Thymus (tissue), 14 donors: ENCODE measurements at places on chromosomes 6 and 20.
A peak's percentile ranks its signal among the peaks of the same experiment; 100 is the strongest.

DNA sequence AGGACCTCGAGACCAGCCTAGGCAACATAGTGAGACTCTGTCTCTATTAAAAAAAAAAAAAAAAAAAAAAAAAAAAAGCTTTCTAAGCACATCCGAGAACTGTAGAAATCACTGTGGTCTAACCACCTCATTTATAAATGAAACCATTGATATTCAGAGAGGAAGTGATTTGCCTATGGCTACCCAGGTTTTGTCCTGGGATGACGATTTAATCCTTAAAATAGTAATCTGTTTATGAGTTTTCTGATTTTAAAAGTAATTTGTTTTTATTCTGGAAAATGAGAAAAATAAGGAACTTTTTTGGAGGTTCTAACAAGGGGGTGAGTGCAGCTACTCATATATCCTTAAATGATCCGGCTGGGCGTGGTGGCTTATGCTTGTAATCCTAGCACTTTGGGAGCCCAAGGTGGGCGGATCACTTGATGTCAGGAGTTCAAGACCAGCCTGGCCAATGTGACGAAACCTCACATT lies 6.5 kb upstream of the BTN3A2 start:
- DNase-seq: no peak

DNA sequence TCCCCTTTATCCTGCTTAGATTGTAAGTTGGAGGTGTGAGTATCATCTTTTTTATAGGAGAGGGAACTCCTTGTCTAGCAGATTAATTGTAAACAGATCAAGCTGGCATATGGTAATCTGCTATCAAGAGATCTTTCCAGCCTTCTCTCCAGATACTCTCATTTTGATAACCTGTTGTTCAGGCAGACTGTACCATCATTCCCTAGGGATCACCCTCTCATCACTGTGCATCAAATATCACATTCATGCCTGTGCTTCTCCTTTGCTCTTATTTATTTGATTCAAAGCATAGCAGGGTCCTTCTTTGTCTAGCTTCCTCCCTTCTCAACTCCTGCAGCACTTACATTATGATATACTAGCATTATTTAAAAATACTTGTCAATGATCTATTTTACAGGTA lies 73.8 kb downstream of the LRRC1 start:
- no peak for DNase-seq

DNA sequence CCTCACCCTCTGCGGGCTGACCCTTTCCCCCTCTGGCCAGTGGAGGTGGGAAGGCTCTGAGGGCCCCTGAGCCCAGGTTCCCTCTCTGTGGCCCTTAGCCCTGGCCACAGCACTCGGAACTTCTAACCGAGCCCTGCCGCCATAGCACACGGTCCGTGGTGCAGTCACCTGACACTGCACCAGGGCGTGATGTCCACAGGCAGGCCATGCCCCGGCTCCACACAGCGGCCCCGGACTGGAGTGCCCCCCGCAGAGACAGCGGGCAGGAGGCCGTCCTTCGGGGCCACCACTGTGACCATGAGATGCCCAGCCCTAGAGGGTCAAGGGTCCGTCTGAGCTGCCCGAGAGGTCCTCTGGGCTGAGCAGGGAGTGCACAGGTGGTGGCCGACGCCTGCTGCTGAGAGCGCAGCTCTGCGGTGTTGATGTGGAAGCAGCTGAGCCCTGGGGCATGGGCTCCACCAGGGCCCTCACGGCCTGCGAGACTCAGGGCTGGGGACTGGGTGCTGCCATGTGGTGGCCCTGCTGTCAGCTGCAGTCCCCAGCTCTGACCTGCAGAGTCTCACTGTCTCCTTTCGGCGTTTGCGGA lies 11.2 kb upstream of the BHLHE23 start:
- DNase-seq: no peak

DNA sequence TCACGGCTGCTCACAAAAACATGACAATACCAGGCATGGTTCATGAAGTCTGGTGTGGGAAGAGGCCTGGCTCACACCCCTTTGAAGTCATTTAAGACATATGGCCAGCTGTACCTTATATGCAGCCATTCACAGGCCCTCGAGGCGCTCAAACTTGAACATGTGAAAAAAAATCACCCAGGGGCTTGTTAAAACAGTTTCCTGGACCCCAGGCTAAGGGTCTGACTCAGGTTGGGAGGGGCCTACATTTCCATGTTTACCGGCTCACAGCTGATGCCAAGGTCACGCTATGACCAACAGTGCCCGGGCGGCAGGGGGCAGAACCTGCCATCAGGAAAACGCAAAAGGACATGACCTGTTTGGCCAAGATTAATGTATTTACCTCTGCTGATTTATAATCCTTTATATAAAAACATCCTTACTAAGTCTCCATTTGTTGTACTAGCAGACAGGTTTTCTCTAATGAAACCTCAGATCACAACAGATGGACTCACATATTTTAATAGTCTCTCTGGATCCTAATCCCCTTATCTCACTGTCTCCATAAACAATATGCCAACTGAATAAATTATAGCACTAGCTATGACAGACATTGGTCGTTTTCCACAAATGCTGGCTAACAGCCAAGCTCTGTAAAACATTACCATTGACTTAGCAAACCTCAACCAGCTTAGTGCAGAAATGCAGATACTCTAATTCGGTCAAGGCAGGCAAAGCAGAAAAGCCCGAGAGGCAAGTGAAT lies 19.9 kb downstream of the EZR start:
- DNase-seq: no peak

DNA sequence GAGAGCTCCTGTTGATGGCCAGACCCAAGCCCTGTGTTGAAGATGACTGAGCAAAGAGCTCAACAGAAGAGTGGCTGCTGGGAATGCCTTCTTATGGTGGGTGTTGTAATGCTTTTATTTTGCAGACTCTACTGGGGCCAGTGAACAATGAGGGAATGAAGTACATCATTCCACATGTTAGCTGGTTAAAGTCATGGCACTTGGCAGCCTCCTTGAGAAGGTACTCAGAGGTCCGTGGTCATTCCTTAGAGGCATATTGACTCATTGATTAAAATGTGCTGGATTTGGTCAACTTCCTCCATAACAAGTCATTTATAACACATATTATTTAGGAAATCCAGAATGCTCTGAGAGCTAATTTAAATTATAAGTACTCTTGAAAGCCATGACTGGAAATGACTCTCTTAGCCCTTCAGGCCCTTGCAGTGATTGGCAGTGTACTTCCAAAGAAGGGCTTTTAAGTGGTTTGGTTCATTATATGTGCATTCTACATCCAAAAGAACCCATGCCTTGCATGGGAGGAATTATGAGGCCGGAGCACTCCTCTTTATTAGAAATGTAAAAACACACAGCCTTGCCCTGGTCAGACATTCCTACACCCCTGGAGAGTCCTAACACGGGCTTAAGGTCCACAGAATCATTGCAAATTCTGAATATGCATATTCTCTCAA lies 976.9 kb downstream of the KIF16B start:
- no peak for DNase-seq

GRCh38 chr6:168015009-168015408 lies 17.5 kb downstream of the KIF25 start:
- DNase-seq: no peak

- DNase-seq: no peak
Measured at GRCh38 chr6:14671261-14671681, 553.7 kb downstream of the CD83 start.

- no peak for DNase-seq
Measured at GRCh38 chr6:161422710-161423680, 149.1 kb upstream of the AGPAT4 start.

DNA sequence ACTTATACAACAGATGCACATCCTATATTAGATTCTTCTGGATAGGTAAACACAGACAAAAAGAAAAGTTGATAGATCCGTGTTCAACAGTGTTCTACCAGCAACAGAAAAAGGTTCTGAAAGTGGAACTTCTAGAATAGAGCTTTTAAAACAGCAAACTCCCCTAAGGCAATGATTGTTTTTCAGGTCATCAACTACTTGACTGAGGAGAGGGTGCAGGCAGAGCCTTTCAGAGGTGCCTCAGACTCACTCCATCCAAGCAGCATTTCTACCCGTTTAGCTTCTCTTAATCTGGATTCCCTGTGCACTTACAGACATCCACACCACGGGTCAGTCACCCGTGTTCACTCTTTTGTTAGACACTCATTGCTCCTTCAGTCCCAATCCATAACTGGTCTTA lies 28.9 kb downstream of the FYN start:
- DNase-seq: no peak

- no peak for DNase-seq
Measured at GRCh38 chr6:15355683-15356099, 109.8 kb downstream of the JARID2 start.

- DNase-seq: peak; percentile 4
Measured at GRCh38 chr6:18823782-18824386, 436.7 kb downstream of the RNF144B start.

DNA sequence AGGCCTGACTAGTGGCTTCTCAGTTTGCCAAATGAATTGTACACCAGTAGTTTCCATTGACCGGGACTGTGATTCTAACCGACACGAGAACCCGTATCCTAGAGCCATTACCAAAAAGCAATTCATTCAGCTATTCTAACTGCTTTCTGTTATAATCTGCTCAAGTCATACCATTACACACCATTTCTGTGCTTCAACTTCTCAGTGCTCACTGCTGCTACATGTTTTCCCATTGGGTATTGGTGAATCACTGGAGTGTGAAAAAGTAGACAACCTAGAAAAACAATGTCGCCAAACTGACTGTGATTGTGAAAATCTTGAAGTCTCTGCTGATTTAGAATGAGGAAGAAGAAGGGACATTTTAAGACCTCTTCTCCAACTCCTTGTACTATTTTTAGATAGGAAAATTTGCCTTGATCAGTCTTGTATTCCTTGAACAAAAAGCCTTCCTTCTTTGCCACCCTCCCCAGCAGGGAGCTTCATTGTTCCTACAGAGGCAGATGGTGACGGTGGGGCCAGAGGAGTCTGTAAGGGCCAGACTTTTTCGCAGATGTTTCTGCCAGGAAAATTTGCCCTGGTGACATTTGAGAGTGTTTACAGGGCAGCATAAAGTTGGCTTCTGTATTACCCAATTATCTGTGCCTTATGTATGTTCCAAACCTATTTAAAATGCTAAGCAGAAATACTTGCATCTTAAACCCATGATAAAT lies 31.7 kb upstream of the MAP3K4 start:
- DNase-seq: no peak

DNA sequence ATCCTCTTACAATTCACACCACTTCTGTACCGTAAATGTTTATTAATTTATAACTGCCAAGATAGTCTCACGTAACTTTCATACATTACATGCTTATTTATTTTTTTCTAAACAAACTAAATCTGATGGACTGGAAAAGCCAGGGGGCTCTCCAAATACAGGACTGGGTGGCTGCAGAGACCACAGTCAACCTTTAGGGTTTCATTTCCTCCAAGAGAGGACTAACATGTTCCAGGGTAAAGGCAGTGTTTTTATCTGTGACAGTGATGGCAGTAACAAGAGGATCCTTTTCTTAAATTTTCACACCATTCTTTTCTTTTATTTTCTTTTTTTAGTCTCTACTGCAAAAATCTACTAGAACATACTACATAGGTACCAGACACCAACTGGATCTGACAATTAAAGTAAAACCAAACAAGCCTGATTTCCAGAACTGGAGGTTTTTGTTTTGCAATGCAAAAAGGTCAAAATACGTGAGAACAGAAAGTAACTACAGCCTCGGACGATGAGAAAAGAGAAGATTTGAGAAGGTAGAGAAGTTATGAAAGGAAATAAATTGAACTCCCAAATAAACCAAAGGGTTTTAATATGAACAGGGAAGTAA lies 1.2 kb downstream of the LMBRD1 start:
- no peak for DNase-seq

GRCh38 chr6:144661116-144661806 lies 376.1 kb downstream of the UTRN start:
- DNase-seq: no peak

DNA sequence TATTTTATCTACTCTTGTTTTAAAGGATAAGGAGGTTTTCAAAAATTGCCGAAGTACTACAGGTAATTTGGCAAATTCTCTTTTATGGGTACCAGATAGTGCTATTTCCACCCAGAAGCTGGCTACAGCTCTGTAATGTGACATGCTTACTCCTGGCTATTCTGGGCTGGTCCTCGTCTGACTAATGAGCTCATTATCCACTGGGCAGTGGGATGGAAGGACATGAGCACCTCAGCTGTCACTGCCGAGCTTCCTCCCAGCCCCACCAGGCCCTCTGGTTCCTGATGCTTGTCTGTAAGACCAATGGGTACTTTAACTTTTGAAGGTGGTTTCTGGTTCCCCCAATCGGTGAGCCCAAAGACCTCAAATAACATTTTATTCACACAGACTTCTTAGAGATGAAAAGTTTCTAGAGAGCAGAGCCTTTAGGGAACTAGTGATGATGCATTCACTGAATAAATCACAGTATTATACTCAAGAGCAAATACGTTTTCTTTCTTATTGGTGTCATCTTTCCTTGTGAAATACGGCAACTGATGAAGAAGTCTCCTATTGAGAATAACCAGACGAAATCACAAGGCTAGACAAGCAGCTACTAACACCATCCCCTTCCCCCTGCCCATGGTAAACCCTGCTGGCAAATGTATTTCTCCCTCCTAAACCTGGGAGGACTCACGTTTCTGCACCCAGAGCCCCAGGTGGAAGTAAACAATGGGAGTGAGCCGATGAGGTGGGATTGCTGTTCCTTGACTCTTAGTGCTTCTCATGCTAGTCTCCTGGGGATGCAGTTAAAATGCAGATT lies 80.8 kb downstream of the SLC22A3 start:
- no peak for DNase-seq

DNA sequence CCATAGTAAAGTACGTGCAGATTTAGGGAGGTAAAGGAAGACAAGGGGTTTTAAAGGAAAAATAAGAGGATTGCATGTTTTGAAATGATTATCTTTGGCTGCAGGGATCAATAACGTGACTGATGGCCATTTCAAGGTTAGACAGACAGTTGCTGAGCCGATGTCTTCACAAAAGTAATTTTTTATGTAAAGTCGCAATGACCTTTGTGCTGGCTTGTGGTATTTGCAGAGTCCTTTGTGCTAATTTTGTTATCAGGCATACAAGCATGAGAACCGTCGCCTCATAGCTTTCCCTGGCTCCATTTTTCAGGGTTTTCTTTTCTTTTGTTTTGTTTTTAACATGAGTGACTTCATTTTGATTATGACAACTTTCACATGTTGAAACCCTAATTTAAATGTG lies 605.7 kb upstream of the GJE1 start:
- DNase-seq: no peak

DNA sequence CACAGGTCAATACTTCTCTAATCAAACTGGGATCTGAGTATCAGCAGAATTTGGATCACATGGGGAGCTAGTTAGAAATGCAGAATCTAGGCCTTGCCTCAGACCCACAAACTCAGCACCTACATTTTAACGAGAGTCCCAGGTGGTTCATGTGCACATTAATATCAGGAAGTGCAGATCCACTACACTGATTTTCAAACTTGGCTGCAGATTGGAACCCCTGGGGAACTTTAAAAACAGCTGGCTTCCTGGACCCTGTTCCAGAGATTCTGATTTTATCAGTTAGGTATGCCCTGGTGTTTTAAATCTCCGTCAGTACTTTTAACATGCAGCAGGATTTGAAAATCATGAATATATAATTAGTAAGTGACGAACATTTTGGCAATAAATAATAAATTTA lies 1.9 kb upstream of the CST8 start:
- DNase-seq: no peak
